Cortex of kidney (tissue), 1 donor: ENCODE measurements at places on chromosomes 7 and 10.

- DNase-seq, result no peak
Observed at GRCh38 chr7:68456469-68456868, 1141.8 kb upstream of the AUTS2 start.

DNA sequence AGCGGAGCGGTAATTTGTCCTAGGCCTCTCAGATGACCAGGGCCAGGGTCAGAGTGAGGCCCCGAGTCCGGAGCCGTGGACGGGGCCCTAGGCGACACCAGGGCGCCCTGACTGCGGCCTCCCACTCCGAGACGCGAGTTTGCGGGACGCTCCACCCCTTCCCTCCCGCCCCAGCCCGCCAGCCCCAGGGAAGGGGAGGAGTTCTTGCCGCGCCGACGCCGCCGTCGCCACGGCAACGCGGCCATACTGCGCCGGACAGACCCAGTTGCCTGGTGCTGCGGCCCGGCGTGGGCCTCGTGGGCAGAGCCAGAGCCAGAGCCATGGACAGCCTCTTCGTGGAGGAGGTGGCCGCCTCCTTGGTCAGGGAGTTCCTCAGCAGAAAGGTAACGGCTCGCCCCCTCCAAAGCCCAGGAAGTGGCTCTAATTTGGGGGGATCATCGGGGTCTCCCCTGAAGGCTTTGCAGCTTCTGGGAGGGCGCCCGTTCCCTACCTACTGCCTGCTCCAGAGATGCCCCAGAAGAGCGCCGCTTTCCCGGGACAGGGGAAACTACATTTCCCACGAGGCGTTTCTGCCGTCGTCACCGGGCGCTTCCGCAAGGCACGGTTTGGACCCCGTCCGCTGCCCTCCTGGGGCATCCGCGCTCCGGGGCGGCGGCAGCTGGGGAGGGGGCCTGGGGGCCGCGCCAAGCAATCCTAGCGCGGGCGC, at the start of gene MINDY4:
Gene MINDY4, plus strand, starts transcription at position 244 of the 706 bp plus-strand sequence. Its CDS starts 77 bp downstream, at position 321.
- peak; percentile 44 for DNase-seq

GRCh38 chr7:129143724-129144094, 798 bp upstream of the TSPAN33 start:
- no peak for DNase-seq

DNA sequence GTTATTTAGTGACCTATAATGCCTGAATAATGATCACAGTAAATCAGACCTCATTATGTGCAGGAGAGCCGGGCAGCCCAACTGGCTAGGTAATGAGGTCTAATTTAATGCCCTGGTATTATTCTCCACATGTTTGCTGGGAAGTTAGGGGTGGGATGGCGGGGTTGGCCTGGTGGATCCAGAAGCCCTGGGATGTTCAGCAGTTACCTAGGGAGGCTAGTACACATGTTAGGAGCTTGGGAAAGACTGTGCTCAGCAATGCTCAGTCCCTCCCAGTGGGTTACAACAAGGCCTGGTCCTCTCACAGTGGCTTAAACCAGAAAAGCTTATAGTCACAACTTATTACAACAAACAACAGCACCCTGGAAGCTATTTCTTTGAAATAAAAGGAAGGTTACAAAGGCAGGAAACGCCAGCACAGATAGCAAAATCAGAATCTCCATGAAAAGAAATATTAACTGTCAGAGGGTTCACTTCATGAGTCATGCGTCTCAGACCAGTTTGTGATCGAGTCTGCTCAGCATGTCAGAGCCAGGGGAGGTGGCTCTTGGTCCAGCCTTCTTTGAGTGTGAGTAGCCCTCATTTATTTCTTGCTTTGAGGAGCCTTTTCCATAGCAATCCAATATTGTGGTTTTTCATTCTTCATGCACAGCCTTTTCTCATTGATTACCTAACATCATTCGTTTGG, 418.6 kb upstream of the NPVF start:
- DNase-seq, result no peak

- no peak for DNase-seq
Observed at GRCh38 chr7:90005836-90006235, 148.4 kb upstream of the STEAP1 start.

GRCh38 chr10:116489460-116489859, 56.3 kb upstream of the PNLIP start:
- DNase-seq, result no peak

DNA sequence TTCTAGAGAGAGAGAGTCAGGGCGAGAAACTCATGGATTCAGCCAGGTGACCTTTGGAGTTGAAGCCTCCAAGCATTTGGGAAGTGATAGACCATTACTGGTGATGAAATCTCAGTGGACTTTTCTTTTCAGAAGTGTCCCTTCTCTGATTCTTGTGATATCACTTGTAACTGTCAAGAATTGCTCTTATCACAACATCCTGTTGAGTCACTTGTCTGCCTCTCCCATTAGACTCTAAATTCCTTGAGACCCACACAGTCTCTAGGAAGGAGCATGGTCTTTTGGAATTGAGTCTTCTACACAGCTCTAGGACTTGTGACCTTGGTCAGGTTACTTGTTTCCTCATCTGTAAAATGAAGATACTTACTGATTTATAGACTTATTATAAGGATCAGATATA, 81.0 kb downstream of the CFAP58 start:
- no peak for DNase-seq

GRCh38 chr7:46169384-46169755, 248.3 kb upstream of the IGFBP3 start:
- no peak for DNase-seq

DNA sequence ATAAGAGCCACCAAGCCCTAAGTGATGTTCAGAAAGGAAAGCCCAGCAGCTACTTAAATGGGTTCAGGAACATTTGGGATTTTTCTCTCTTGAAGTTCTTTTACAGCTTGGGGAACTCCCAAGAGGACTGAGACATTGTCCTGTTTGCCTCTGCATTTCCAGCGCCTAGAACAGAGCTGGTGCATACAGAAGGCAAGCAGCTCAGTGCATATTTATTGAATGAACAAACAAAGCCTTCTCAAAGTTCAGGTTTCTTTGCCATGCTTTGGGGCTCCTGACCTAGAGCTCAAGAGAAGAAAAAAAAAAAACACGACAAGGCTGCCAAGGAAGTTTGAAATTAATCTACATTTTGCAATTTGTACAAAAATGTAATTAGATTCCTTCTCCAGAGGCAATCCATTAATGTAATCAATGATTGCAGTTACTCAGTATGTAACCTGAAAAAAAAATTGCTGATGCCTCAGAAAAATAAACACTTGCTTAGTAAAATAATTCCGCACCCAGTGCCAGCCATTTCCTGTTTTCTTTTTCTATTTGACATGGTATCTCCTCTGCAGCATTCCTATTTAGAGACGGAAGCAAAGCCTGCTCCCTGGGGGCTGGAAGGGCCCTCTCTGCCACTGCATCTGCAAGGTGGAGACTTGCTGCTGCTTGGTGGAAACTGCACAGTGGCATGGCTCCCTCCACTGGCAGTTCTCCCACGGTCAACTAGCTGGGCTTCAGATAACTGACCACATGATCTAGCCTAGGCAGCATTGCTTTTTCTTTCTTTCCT, 157.3 kb downstream of the TMEM178B start:
- DNase-seq, result no peak

GRCh38 chr7:3206771-3207191, 94.3 kb upstream of the SDK1 start:
- no peak for DNase-seq

GRCh38 chr10:7787150-7787856, 490 bp downstream of the KIN start:
- no peak for DNase-seq

- DNase-seq, result no peak
Observed at GRCh38 chr7:2438775-2439174, 35.4 kb downstream of the CHST12 start.

DNA sequence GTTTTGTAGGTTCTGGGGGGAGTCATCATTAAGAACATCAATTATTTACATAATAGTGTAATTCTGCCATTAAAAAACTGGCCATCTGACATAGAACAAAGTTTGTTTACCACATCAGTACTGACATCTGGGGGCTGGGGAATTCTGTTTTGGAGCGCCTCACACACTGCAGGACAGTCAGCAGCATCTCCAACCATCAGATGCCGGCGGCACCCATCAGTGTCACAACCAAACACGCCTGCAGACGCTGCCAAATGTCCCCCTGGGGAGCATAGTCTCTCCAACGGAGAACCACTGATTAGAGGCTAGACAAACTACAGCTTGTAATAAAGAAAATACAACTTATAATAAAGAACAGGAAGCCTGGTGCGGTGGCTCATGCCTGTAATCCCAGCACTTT, 26.0 kb downstream of the GNA12 start:
- no peak for DNase-seq
